B cell (primary cell): ENCODE measurements at places on chromosomes 5 and 9.

DNA sequence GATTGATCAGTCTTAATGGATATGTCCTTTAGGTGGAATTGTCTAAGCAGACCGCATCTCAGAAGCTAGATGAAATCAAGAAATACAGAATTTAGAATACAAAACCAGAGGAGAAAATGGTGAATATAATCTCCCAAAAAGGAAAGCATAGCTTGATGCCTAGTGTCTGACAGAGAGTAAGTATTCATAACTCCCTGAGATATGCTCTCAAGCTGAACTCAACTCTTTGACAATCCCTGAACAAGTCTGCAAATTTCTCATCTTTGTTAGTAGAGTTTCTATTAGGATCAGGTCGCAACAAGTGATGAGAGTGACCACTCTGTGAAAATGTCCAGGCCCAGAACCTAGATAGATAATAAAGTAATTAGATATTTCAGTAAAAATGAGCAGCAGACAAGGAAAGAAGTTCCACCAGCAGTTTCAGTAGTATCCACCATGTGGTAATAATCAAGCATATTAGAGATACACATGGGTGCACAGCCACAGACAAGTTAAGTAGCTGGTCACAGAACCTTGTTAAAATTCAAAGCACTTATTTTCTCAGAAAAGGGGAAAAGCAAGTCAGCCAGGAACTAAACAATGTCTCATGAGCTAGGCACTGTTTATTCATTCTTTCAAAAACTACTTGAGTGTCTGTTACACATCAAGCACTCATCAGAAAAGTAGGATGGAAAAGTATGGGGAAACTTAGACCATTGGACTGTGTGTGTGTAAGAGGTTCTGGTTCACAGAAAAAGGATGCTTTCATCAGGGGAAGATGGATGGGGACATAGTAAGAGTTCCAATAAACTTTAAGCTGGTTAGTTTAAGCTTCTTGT lies 481.5 kb upstream of the TUSC1 start:
- no peak for DNase-seq

- DNase-seq = no peak
Measured at GRCh38 chr5:139998837-139999236, 44.3 kb downstream of the NRG2 start.

GRCh38 chr5:151214614-151215545 lies 9.0 kb downstream of the CCDC69 start:
- peak; percentile 93 for DNase-seq

GRCh38 chr5:15009420-15009819 lies 137.8 kb upstream of the ANKH start:
- no peak for DNase-seq

DNA sequence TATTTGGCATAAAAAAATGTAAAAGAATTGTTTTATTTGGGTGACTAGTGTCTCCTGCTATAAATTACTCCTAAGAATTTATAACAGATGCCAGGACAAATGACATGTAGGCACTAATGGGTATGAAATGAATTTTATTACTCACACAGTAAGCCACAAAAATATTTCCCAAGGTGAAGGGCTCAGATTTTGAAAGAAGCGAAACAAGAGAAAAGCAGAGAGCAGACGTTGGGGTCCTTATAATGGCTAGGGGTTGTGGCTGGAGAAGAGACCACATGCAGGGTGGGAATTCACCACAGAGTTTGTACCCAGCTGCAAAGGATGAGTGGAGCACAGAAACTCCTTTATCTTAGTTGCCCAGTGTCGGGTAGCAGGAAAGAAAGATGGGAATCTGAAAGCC lies 45.0 kb upstream of the PRR16 start:
- DNase-seq = no peak

GRCh38 chr5:12016159-12016746 lies 112.0 kb upstream of the CTNND2 start:
- DNase-seq = no peak

- no peak for DNase-seq
Measured at GRCh38 chr9:35730486-35730854, 1.5 kb downstream of the TLN1 start.

DNA sequence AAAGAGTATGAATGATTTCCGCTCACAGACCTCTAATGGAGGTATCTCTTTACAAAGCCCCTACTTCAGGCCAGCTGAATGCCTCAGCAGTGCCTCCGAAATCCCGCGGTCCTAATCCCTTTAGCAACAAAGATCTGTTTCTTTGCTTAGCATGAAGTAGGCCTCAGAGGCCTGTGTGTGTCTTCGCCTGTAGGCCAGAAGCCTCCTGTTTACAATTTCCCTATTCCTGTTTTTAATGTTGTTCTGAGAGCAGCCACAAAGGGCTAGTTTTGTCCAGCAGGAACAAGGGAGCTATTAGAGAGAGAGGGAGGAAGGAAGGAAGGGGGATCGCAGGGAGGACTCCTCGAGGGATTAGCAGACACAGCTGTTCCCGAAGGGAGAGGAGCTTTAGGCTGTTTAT lies 166.4 kb upstream of the SPRY4 start:
- DNase-seq = no peak

DNA sequence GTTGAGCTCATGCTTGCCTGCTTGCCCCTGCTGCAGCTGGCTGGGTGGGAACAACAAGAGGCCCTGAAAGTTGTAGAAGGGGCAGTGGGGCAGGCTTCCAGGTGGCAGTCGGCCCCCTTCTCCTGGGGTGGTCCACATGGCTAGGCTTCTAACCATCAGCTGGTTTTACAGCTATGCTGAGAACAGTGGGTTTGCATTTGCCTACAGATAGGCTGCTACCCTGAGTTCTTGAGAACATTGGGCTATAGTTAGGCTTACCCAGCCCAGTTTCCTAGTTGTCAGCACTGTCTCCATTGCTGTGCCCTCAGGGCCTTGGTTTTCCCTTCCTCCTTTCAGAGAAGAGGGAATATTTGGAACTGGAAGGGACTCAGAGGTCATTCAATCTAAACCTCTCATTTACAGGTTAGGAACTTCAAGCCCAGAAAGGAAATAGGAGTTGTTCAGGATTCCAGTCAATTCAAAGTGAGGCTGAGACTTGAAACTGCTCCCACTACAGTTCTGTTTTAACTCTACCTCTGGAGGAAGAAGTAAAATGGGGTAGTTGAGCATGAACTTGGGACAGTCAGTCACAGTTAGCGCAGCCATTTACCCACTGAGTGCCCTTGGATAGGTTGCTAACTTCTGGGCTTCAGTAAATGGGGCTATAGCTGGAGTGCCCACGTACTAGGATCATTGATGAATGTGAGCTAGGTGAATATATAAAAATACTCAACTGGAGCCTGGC lies 11.5 kb downstream of the LARP1 start:
- no peak for DNase-seq

- no peak for DNase-seq
Measured at GRCh38 chr5:16757146-16757545, 140.3 kb upstream of the RETREG1 start.
